ENCODE measurements at places on chromosomes 2 and 18.
A peak's percentile ranks its signal among the peaks of the same experiment; 100 is the strongest.

GRCh38 chr18:57547260-57547659 is 39.2 kb downstream of the FECH start:
- DNase-seq, result no peak

DNA sequence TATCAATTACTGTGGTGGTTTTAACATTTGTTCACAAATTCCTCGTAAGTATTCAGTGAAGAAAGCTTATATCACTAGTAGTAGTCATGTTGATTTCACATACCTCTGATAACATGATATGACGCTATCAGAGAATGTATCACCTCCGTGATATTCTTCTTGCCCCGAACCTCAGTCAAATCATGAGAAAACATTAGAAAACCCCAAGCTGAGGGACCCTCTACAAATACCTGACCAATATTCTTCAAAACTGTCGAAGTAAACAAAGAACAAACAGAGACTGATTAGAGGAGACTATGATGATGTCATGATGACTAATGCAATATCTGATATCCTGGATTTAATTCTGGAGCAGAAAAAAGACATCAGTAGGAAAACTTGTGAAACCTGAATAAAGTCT is 85.6 kb upstream of the SPOPL start:
- DNase-seq, result no peak

GRCh38 chr2:12821656-12822055 is 104.9 kb downstream of the TRIB2 start:
- no peak for DNase-seq

DNA sequence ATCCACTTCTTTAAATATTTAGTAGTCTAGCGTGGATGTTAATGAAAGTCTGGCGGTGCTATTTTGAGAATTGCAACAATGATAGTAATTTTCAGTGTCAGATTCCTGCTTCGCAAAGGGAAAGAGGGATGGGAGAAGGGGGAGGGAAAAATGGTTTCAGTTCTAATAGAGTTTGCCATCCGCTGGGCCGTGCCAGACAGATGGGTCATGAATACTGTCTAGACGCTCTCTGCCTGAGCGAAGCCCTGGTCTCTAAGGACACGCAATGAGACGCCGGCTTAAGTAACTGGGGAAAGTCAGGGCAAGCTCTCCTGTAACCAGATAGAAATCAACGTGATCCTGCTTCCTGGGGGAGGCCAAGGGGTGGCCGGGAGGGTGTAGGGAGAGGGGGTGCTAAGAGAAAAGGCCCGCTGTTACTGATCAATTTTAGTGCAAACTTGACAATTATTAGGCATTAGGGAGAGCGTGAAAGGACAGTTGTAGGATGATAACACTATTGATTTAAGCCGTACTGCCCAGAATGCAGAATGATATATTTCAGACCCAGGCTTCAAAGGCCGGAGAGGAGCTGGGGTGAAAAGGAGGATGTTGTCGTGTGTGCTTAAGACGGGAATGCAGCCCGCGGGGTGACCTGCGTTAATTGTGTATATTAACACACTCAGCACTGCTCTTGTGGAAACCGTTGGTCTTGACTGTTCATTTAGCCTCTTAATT is 229.2 kb downstream of the LDLRAD4 start:
- peak; percentile 75 for DNase-seq

DNA sequence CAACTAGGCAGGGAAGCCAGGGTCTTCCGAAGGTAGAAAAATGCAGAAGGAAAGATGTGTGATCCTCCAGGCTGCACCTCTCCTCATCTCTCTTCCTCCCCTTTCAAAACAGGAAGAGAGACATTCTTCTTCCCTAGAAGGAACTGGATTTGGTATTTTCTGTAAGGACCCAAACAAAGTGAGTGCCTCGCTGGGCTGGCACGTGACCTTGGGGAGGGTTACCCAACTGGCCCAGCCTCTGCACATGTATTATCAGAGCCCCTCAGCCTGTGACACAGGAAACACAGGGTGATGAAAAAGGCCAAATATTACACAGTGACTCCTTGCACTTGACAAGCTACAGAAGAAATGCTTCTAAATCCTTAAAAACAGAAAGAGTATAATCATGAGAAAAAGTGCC is 2.3 kb downstream of the HJURP start:
- DNase-seq, result no peak

GRCh38 chr2:49837561-49838293 is 683.4 kb upstream of the FSHR start:
- no peak for DNase-seq

DNA sequence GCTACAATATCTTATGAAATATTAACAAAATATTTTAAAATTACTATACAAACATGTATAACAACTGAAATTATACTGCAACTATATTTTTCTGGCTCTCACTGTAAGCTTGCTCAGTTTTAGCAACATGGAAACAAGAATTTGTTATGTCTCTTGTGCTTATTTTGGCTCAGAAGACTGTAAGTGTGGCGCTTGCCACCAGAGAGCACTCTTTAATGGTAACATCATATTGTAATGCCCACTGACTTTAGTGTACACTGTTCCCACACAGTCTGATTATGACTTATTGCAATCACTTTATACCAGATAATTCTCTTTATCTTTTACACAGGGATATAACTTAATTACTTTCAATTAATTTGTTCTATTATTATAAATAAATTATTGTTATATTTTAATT is 1500.6 kb upstream of the TMEFF2 start:
- DNase-seq, result peak; percentile 10

DNA sequence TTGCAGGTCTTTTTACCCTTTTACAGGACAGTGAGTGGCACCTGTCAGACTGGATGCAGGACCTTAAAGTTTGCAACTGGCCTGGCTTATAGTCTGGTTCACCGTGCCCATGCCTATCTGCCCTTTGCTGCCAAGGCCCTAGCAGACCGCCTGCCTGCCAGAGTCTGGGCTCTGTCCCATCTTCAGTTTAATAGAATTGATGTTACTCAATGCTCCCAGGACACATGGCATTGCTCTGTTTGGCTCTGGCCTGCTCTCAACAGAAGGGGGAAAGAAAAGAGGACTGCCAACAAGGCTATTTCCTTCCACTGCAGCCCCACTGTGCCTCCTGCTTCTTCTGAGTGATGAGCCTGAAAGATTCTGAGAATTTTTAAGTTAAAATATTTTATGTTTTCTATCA is 25.6 kb upstream of the TMEM178A start:
- DNase-seq, result no peak

DNA sequence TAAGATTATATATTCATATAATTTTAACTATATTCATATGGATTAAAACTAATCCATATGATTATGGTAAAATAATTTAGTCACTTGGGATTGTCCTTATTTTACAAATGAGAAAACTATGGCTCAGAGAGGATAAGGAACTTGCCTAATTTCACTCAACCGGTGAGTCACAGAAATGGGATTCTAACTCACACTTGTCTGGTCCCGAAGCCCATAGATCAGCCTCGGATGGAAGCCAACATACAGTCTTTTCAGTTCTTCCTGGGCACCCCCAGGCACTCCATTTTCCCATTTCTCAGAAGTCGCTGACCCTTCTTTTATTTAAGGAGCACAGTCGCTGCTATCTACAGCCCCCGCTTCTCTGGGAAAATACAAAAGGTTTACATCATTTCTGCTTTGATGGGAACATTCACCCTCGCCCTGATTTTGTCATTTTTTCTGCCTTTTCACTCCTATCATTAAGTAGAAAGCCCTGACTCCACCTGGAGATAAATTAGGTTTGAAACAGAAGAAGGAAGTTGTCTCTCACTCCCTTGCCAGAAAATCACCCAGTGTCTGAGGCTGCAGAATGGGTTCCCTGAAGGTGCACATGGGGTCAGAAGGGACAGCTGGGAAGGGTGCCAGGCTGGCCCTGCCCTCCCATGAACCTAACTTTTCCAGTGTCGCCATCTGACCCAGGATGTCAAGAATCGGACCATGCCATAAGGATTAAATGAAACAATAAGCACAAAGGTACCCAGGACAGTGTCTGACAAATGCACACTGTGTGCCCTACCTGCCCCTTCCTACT is 36.6 kb downstream of the CYP1B1 start:
- DNase-seq, result no peak

- DNase-seq, result no peak
These were observed 232.1 kb upstream of the EPAS1 start for GRCh38 chr2:46065152-46065551.

- peak; percentile 6 for DNase-seq
These were observed 51.1 kb downstream of the PAPOLG start for GRCh38 chr2:60806988-60807681.

GRCh38 chr2:204115137-204116056 is 178.8 kb downstream of the ICOS start:
- DNase-seq, result no peak

DNA sequence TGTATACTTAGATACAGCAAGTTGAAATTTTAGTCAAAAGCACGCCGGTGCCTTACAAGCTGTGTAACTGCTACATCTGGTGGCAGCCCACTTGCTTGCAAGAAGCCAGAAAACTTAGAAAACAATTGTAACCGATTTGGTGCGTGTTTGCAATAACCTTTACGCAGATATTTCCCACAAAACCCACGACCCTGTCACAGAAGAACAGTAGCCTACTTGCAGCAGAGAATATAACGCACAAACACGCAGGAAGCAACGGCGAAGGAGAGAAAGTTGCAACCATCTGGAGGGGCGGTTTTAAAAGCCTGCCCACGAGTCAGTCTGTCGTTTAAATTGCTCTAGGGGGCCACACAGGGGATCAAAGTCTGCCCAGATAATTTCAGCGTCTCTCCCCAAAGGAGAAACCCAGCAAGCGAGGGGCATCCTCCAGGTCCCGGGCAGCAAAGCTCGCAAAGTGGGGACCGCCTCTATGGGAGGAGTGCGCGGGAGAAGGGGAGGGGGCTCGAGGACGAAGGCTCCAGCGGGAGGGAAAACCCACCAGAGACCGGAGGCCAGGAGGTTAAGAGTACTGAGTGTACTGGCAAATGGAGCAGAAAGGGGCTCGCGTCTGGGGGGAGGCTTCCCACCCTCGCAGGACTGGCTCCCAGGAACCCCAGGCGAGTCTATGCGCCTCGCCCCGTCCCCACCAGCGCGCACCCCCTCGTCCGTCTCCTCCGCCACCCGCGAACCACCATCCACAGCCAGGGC is 1.1 kb downstream of the TLK1 start:
- DNase-seq, result peak; percentile 33

- no peak for DNase-seq
These were observed 877 bp downstream of the INHBB start for GRCh38 chr2:120346667-120347358.

- DNase-seq, result peak; percentile 12
These were observed 25.4 kb downstream of the POLR1A start for GRCh38 chr2:86079981-86080911.

DNA sequence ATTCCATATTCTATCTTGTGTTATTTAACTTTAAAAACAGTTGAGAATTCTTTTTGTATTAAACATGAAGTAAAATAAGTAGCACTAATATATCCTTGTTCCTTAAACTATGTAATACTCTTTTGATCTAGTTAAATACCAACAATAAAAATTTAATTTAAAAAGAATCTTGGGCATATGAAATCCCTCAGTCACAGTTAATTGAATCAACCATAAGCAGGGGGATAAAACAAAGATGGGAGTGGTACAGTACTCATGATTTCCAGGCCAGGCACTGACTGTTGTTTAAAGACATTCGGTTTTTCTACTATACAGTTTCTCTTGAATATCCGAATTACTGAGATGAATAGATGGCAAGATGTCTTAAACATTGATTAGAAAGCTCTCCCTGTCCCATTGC is 99.5 kb downstream of the TAF4B start:
- no peak for DNase-seq

GRCh38 chr18:62987055-62987830 is 271.9 kb downstream of the PHLPP1 start:
- no peak for DNase-seq

DNA sequence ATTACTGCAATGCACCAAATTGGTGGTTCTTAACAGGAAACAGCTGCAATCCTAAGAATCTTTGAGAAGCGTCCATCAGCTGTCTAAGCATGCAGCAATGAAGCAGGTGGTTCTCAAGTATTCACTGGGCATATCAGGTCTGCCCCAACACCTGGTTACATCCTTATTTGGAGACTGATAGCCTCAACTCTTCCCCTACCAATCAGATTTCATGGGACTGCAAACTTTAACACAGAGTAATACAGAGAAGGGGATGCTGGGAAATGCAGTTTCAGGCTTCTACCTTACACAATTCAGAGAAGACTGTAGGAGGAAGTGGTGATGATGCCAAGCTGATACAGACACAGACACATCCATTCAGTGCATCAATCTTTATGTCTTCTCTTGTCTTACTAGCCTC is 240.5 kb downstream of the BCL2 start:
- DNase-seq, result no peak

DNA sequence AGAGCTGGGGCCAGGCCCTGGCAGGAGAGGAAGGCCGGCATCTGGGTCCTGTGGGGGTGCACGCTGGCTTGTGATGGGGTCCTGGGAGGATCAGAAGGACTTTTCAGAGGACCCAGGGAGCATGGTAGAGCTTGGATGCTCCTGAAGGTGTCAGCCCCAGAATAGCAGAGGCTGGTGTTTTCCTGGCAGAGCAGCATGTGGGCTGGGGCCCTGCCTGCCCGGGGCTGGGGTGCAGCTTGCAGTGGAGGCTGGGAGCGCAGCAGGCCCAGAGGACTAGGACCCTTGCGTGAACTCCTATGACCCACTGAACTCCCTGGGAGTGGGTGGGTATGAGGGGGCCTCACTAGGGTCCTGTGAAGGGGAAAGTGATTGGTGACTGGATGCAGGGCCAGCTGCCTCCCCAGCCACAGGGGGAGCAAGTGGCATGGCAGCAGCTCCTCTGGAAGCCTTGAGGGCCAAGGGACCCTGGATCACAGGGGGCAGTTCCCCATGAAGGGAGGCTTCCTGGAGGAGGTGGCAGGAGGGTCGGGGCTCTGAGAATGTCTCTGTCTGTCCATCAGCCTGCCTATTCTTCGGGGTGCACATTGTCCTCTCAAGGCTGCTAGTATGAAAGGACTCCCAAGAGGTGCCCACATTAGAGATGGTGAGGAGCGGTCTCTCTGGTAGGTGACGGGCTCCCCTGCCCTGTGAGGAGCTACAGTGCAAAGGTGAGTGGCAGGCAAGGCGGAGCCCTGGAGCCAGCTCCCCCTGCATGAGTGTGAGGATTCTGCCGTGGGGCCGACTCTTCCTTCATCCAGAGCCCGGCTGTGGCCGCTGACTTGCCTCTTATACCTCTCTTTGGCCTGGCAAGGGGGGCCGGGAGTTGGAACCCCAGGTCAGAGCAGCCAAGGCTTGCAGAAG is 249.0 kb downstream of the DYSF start:
- no peak for DNase-seq
